ENCODE measurements at places on chromosomes 16 and 17.

DNA sequence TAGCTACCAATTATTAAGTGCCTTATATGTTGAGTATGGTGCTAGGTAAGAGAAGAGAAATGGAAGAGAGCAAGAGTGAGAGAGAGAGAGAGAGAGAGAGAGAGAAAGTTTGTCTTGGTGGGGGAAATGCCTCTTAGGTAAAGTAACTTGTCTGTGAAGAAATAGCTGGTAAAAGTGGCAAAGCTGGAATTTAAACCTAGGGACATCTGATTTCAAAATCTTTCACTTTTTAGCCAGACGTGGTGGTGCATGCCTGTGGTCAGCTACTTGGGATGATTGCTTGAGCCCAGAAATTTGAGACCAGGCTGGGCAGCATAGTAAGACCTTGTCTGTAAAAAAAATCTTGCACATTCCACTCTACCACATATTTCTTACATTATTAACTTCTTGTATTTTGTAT is 23.0 kb upstream of the CDR2 start:
- DNase-seq, result no peak

DNA sequence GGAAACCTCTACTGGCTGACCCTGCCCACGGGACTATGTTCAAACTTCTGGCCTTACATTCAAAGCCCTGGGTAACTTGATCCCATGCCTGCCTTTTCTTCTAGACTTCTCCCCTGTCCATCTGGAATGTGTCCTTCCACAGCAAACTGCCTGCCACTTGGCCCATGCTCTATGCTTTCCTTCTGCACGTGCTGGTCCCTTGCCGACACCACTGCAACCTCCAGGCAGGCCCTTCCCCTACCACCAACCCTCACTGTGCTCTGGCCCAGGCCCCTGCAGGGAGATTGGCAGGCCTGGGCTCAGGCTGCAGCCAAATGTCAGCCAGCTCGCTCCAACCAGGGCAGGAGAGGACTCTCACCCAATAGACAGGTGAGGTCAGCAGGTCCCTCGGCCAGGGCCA is 11.0 kb downstream of the HSD11B2 start:
- DNase-seq, result no peak

DNA sequence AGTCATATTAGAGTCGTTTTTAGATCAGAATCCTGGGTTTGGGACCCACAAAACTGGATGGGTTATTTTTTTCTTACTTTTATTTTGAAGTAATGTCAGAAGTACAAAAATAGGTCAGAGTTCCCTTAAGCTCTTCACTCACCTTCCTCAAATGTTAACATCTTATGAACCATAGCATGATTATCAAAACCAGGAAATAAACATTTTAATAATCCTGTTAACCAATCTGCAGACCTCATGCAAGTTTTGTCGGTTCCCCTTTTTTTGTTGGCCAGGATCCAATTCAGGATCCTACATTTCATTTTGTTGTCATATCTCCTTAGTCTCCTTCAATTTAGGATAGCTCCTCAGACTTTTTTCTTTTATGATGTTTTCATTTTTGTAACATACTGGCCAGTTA is 162.0 kb downstream of the CHD9 start:
- no peak for DNase-seq

- DNase-seq, result no peak
These were observed 10.1 kb upstream of the STX4 start for GRCh38 chr16:31023252-31023602.

- DNase-seq, result no peak
These were observed at the start of gene ITPRIPL2 for GRCh38 chr16:19113577-19114358. Gene ITPRIPL2, plus strand, starts transcription at chr16:19113964. Its CDS starts 498 bp downstream, at chr16:19114462.

- DNase-seq, result no peak
These were observed 14.7 kb upstream of the FAM83G start for GRCh38 chr17:19019041-19019941.

- DNase-seq, result no peak
These were observed 48.8 kb downstream of the PIPOX start for GRCh38 chr17:29091606-29092289.

DNA sequence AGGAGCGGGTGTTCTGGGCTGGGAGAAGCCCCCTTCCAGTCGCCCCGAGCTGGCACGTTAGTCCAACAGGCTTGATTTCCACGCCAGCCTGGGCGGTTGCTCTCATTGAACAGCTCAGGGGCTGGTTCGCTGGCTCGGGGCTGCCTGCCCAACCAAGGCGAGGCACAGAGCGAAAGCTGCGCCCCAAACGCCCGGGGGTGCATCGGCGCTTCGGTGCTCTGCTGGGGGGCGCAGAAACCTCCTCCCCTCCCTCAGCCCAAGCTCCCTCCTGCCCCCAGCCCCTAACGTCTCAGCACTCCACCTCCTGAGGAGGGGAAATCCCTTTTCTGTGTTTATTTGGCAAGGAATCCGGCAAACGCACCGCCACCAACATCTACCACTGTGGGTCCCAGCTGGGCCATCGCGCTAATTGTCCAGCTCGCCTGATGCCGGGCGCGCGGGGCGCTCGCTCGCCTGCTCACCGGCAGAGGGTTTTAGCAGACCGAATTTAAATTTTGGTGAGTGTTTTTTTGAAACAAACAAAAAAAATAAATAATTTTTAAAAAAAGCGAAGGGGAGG is 29.5 kb upstream of the RBFOX1 start:
- DNase-seq, result no peak

DNA sequence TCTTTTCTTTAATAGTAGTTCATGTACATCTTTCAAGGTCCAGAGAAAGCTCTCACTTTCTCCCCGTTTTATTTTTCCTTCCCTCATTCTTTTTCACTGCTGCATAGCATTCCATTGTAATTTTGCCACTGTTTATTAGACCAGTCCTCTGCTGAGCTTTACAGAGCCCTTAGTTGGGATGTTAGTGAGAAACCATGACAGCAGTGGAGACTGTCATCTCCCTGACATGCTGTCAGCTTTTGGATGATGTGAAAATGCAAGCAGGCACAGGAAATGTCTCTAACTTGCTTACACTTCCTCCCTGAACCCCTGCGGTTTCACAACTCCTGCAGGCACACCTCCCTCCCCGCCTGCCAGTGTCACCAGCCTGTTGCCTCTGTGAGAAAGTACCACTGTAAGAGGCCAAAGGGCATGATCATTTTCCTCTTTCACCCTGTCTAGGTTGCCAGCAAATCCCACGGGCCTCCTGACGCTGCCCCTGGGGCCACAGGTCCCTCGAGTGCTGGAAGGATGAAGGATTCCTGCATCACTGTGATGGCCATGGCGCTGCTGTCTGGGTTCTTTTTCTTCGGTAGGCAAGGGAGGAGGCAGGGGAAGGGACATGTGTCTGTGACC is at the start of gene ITGAL:
TSS of gene ITGAL (plus strand) at position 415 of the 615 bp plus-strand sequence. CDS start at position 511, 96 bp downstream.
- peak; percentile 61 for DNase-seq

DNA sequence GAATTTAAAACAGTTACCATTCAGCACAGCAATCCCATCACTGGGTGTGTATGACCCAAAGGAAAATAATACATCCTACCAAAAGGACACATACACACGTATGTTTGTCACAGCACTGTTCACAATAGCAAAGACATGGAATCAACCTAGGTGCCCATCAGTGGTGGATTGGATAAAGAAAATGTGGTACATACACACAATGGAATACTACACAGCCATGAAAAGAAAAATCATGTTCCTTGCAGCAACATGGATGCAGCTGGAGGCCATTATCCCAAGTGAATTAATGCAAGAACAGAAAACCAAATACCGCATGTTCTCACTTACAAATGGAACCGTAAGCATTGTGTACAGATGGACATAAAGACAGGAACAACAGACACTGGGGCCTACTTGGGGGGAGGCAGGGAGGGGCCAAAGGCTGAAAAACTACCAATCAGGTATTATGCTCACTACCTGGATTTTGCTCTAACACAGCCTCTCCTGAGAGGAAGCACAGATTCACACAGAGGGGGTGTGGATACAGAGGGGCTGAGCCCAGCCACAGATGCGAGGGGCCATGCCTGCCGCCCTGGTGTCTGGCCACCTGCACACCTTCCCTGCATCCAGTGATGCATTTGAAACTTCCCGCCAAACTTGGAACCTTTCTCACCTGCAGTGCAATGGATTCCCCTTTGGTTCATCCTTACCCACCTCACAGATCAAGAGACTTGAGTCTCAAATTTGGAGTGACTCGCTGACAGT is 55.9 kb downstream of the USP22 start:
- DNase-seq, result no peak

GRCh38 chr17:55737976-55738501 is 12.8 kb upstream of the PCTP start:
- no peak for DNase-seq

GRCh38 chr16:19997264-19997663 is 76.4 kb downstream of the GPR139 start:
- no peak for DNase-seq

DNA sequence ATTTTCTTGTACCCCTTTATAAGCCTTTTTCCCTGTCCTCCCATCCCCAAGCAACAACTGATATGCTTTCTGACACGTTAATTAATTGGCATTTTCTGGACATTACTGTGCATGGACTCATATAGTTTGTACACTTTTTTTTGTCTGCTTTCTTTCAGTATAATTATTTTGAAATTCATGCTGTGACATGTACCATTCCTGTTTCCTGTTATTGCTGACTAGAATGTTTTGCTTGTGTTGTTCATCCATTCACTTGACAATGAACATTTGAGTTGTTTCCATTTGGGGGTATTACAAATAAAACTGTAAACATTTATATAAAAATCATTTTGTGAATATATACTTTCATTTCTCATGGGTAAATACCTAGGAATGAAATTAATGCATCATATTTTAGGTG is 50.6 kb downstream of the RBBP6 start:
- DNase-seq, result no peak

DNA sequence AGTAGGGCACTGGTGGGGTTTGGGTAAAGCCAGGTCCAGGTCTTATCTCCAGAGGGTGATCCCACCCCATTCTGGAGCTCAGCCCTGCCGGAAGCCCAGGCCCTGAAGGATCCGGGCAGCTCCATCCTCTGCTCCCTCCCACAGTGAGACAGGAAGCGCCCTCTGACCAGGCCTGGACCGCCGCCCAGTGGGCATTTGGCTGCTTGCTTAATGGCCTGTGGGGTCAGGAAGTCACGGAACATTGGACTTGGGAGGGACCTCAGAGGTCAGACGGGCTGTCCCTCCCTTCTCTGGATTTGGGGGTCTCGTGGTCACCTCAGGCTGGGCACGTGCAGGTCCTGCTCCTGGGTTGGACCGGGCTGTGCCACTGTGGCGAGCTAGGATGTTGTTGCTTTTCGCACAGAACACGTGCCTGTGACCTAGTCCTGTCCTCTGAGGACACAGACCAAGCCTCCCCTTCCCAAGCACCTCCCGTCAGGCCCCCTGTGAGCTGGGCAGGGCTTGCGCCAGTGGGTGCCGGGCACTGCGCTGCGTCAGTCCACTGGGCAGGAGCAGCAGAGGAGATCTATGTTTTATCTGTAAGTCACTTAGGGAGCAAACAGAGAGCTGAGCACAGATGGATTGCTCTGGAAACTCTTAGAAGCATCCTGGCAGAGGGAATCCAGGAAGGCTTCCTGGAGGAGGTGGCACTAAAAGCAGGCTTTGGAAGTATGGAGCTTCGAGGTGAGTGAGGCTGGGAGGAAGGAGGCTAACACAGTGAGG is 49.4 kb upstream of the GSE1 start:
- no peak for DNase-seq

DNA sequence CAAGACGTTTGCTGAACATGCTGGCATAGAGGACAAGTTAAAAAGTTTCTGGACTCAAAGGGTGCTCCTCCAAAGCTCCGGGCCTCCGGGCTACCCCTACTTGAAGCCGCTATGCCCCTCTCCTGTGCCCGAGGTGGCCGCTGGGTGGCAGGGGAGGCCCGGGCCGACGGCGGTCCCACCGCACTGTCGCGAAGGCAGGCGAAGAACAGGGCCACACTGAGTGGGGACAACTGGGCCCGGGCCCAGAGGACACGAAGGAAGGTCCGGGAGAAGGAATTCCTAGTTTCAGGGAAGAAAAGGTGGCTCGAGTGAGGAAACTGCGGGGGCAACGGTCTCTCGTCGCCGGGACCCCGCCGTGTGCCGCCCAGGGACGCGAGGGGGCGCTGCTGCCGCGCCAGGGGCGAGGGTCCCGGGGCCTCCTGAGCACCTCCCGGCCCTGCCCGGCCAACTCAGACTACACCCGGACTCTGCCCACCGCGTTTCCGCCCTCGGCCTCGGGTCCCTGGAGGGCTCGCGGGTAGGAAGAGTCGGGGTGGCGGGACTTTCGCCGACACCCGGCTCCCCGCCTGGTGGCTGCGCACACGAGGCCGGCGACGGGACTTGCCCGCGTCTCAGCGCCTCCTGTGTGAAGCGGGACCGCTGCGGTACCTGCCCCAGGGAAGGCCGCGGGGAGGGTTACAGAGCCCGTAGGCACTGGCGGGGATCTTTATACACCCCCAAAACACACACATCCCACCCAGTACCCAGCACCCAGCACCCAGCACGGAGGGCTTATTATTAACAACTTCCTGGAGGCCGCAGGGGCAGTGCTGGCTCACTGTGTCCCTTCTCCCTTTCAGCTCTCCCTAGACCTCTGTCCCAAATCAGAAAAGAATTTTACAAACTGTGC is 772 bp upstream of the CHCT1 start:
- peak; percentile 56 for DNase-seq

DNA sequence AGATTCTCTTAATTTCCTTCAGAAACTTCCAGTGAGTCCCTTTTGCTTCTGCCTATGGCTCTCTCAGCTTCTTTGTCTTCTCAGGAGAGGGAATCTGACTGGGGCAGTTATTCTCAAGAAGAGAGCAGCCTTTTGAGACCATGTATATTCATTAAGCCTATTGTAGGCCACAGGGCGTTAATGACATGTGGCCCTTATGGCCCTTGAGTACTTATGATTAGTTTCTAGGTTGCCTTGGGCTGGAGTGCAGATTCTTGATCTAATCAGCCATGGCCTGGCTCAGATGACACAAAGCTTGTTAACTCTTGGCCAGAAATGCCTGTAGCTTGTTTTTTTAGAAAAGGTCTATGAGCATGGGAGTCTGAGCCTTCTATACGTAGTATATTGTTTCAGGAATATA is 17.4 kb downstream of the MFSD11 start:
- no peak for DNase-seq

DNA sequence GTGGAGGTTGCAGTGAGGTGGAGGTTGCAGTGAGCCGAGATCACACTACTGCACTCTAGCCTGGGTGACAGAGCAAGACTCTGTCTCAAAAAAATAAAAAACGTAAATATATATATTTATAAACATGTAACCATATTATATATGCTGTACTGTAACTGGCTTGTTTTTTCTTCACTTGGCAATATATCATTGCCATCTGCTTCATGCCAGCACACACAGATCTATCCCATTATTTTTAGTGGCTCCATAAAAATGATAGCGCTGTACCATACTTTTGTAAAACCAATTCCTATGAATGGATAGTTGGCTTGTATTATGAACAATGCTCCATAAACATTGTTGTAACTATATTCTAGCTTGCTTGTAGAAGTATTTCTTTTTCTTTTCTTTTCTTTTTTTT is 49.5 kb downstream of the GPRC5B start:
- DNase-seq, result no peak
